ENCODE measurements at places on chromosomes 5 and 9. TPM values are rescaled to one million over a fixed set of nuclear protein-coding genes. Genes with fewer than 3 reads are reported as not detected.

DNA sequence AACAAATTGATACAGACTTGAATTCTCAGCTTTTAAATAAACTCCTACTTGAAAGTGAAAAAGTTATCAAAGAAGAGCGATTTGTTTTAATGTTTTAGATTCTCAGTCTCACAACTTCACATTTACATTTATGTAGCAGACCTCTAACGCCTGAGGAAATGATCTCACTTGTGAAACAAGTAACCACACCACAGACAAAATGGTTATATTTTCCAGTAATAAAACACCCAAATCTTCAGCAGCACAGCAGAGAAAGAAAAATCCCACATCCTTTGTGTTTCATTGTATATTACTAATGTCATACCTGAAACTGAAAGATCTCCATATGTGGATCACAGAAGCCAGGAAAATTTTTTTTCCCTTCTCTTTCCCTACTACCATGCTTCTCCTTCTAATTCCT, 29.8 kb upstream of the GZMA start:
- H3K4me1 ChIP-seq, result no peaks in the 10 kb centered on the region
- no peak overlapping the region for H3K4me3 ChIP-seq
- no peak for DNase-seq

GRCh38 chr5:149280124-149280523, 8.5 kb downstream of the AFAP1L1 start:
- DNase-seq, result no peak
- no peak overlapping the region for H3K27ac ChIP-seq
- H3K4me3 ChIP-seq, result no peak overlapping the region
- H3K36me3 ChIP-seq, result no peaks in the 10 kb centered on the region
- H3K4me1 ChIP-seq, result no peaks in the 10 kb centered on the region

- H3K36me3 ChIP-seq, result peaks cover 4% of the 10 kb centered on the region
- H3K4me3 ChIP-seq, result no peak overlapping the region
- peaks cover 3% of the 10 kb centered on the region for H3K4me1 ChIP-seq
- H3K27me3 ChIP-seq, result no peaks in the 10 kb centered on the region
- no peak for DNase-seq
These were observed 49.7 kb downstream of the SAR1B start for GRCh38 chr5:134582941-134583340.

- no peak within 1 kb of the TSS for H3K27ac ChIP-seq
- no peaks in the 10 kb centered on the region for H3K27me3 ChIP-seq
- H3K4me3 ChIP-seq, result no peak within 1 kb of the TSS
- H3K36me3 ChIP-seq, result no peaks in the 10 kb centered on the region
These were observed at the start of gene PCDHB9 for GRCh38 chr5:141186897-141187512. TSS of gene PCDHB9 (plus strand) at chr5:141187161. CDS start at chr5:141187319, 158 bp downstream.

GRCh38 chr9:1743121-1743960, 271.8 kb upstream of the SMARCA2 start:
- 0 out of 2 replicates have a peak, but pooled peaks cover 7% of the 10 kb centered on the region for H3K27me3 ChIP-seq
- H3K4me1 ChIP-seq, result no peaks in the 10 kb centered on the region
- no peak overlapping the region for H3K4me3 ChIP-seq
- no peak for DNase-seq
- no peak overlapping the region for H3K27ac ChIP-seq

DNA sequence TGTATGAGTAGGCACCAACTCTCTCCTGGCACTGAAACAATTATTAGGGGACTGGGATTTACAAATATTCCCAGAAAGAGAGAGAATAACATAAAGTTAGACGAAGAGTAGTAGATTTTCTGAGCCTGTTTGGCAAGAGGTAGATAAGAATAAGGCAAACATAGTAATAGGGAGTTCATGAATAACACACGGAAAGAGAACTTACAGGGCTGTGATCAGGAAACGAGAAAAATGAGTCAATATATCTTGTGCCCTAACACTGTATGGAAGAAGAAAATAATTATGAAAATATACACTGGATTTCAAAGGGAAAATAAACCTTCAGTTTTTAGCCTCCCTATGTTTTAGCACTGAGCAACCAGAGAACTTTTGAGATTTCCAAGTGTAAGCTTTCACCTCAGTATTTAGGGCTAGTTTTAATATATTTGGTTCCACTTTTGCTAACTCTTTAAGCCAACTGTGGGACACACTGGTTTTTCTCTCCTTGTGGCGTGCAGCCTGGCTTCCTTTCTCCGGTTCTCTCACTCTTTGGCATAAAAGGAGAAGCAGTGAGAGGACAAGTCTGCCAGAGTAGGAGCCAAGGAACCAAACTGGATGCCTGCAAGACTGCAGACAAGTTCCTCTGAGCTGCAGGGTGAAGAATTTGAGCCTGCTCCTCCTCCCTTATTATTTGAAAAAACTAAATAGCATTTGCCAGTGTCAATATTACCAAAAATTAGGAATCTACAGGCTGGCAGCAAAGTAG, 6.6 kb upstream of the KCNN2 start:
- DNase-seq, result no peak
- H3K27me3 ChIP-seq, result no peaks in the 10 kb centered on the region
- H3K36me3 ChIP-seq, result no peaks in the 10 kb centered on the region
- peaks cover 40% of the 10 kb centered on the region for H3K4me1 ChIP-seq

DNA sequence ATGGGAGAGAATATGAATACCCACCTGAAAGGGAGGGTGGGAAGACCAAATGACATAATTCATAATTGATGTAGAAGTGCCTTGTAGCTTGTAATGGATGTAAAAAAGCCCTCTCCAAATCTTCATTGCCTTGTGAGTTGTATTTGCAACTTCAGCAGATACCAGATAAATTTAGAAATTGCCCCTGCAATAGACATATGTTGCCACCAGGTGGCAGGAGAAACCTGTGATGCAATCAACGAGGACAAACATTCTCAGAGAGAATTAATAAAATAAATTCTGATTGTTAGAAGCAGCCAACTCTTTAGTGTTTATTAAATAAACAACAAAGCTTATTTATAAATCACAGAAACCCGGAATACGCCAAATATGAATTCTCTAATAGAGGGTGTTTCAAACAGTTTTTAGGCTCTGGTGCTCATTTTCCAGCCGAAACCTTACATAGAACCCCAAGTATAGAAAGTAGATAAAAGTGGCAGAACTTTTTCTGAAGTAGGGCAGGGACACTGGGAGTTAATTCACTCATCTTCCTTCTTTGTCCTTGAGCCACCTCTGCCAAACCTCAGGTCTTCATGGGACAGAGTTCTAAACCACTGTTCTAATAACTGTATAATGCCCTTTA, 147.8 kb downstream of the TMEM38B start:
- DNase-seq, result peak; percentile 69
- H3K4me3 ChIP-seq, result no peak overlapping the region
- no peaks in the 10 kb centered on the region for H3K36me3 ChIP-seq

DNA sequence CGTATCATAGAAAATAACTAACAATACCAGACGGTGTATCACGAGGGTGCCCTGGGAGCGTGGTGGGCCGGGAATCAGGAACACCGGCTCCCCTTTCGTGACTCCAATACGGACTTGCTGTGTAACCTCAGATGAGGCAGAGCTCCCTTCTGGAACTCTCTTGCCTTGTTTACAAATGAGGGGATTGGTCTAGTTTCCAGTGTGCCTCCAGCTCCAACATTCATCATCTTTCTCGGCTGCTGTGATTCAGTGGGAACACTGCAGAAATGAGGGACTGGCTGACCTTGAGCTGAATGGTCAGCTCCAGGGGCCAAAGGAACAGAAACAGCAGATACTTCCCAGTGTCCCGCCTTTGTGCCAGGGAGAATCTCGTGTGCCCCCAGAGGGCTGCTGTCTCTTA, 22.6 kb upstream of the TGFBI start:
- H3K4me3 ChIP-seq, result no peak overlapping the region
- no peak overlapping the region for H3K27ac ChIP-seq
- DNase-seq, result no peak
- H3K4me1 ChIP-seq, result no peaks in the 10 kb centered on the region

GRCh38 chr9:106860721-106861639, 2.0 kb upstream of the ZNF462 start:
- H3K4me1 ChIP-seq, result peaks cover 26% of the 10 kb centered on the region
- H3K27ac ChIP-seq, result peak overlapping the region; percentile 98
- no peaks in the 10 kb centered on the region for H3K27me3 ChIP-seq
- DNase-seq, result peak; percentile 83
- no peaks in the 10 kb centered on the region for H3K36me3 ChIP-seq

GRCh38 chr5:151770383-151771258, 1.1 kb upstream of the G3BP1 start:
- H3K36me3 ChIP-seq, result no peaks in the 10 kb centered on the region
- peaks cover 25% of the 10 kb centered on the region for H3K4me1 ChIP-seq
- peak; percentile 92 for DNase-seq
- H3K27me3 ChIP-seq, result no peaks in the 10 kb centered on the region
- peak overlapping the region; percentile 95 for H3K27ac ChIP-seq

GRCh38 chr5:123093601-123094236, 4.7 kb downstream of the PRDM6 start:
- no peaks in the 10 kb centered on the region for H3K36me3 ChIP-seq
- peaks cover 100% of the 10 kb centered on the region for H3K27me3 ChIP-seq
- peaks cover 35% of the 10 kb centered on the region for H3K4me1 ChIP-seq
- H3K27ac ChIP-seq, result no peak overlapping the region
- peak; percentile 76 for DNase-seq

DNA sequence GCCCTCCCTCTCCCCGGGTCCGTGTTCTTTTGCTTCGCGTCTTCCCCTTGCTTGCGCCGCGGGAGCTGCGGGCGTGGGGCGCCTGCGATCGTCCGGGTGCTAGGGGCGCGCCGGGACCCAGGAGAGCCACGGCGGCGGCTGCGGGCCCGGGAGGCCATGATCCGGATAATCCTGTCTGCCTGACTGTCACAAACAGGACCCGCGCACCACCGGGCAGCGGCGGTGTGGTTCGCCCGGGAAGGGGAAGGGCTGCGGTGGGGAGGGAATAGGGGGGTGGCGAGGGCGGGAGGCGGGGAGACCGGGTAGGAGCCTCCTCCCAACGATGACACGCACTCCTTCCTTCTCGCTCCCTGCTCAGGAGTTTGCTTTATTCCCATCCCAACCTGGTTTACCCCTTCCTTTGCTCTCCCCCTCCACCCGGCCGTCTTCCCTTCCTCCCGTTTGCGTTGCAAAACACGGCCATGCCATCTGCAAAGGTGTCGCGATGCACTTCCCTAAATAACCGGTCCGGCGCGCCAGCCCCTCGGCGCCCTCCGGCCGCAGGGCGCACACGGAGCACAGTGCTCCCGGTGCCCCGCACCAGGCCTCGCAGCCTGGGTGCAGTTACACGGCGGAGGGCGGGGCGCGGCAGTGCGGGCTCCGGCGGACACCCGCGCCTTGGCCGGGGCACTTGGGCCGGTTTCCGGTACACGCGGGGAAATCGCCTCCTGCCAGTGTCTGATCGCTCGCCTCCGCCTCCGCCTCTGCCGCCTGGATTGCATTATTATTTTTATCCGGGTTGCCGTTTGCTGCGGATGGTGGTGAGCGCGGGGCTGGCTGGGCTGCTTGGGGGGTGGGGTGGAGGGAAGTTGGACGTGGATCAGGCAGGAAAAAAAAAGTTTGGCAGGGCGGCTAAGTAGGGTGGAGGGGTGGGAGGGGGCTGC, 1.5 kb downstream of the SMARCA2 start:
- no peaks in the 10 kb centered on the region for H3K36me3 ChIP-seq
- DNase-seq, result peak; percentile 70
- peak overlapping the region; percentile 91 for H3K4me3 ChIP-seq
- no peak overlapping the region for H3K27ac ChIP-seq
- H3K27me3 ChIP-seq, result peaks cover 80% of the 10 kb centered on the region

- H3K36me3 ChIP-seq, result no peaks in the 10 kb centered on the region
- H3K27ac ChIP-seq, result no peak overlapping the region
- no peaks in the 10 kb centered on the region for H3K4me1 ChIP-seq
- DNase-seq, result no peak
- H3K4me3 ChIP-seq, result no peak overlapping the region
These were observed 79.4 kb upstream of the NREP start for GRCh38 chr5:111836426-111836825.

The SHROOM1 gene
- total RNA-seq, result 4.3 TPM

The ZDHHC11 gene
- 21.8 TPM for total RNA-seq

The POLR3G gene
- 130 TPM for total RNA-seq

Data from GM23338 (cell line).